Immature natural killer cell (primary cell): ENCODE measurements at places on chromosomes 2 and 18. TPM values are rescaled to one million over a fixed set of nuclear protein-coding genes. Genes with fewer than 3 reads are reported as not detected.

GRCh38 chr18:49399003-49399402 lies 61.4 kb downstream of the DYM start:
- H3K4me3 ChIP-seq, result no peak overlapping the region
- H3K4me1 ChIP-seq, result peaks cover 62% of the 10 kb centered on the region
- H3K27me3 ChIP-seq, result peaks cover 3% of the 10 kb centered on the region
- peak overlapping the region; percentile 78 for H3K27ac ChIP-seq
- peaks cover 3% of the 10 kb centered on the region for H3K36me3 ChIP-seq

DNA sequence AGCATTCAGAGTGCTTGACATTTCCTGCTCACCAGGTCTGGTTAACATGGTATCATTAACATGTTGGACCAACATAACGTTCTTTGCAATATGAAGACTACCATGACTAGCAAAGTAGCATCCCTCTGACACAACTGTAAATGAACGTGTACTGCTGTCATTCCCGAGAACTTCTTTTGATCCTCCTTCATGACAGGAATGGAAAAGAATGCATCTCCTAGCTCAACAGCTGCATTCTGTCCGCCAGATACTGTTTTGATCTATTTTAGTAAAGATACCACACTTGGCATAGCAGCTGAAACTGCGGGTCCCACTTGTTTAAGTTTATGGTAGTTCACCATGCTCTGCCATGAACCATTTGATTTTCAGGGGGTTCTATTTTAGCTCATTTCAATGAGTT lies 144.2 kb upstream of the PARD3B start:
- no peak overlapping the region for H3K4me3 ChIP-seq
- no peak for DNase-seq
- no peaks in the 10 kb centered on the region for H3K27me3 ChIP-seq

- no peaks in the 10 kb centered on the region for H3K27me3 ChIP-seq
- H3K27ac ChIP-seq, result peak overlapping the region; percentile 81
- no peak for DNase-seq
- peaks cover 35% of the 10 kb centered on the region for H3K36me3 ChIP-seq
Measured at GRCh38 chr18:48827291-48828193, 123.2 kb downstream of the SMAD7 start.

- peaks cover 23% of the 10 kb centered on the region for H3K4me1 ChIP-seq
- DNase-seq, result no peak
- no peak overlapping the region for H3K4me3 ChIP-seq
- no peaks in the 10 kb centered on the region for H3K27me3 ChIP-seq
- H3K36me3 ChIP-seq, result peaks cover 44% of the 10 kb centered on the region
- H3K27ac ChIP-seq, result no peak overlapping the region
Measured at GRCh38 chr2:178530131-178530530, 49.9 kb downstream of the PLEKHA3 start.

MAB21L4 gene
- not detected for polyA plus RNA-seq

DNA sequence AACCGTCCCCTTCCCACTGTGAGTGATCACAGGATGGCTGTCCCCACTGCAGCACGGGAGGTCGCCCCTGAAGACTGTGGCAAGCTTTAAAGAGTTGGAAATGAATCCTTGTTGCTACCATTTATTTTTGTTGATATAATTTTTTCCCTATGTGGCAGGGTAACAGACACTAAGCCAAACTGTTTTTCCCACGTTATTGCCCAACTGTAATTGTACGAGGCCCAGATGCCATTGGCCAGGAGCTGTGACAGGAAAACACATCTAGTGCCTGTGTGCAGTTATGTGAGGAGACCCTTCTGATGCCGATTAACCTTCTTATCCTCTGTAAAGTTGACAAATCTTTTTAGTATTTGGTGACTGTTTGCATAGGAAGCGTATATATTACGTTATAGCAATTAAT lies 44.2 kb downstream of the MRPS9 start:
- no peaks in the 10 kb centered on the region for H3K27me3 ChIP-seq
- H3K4me3 ChIP-seq, result no peak overlapping the region
- peaks cover 31% of the 10 kb centered on the region for H3K36me3 ChIP-seq
- peaks cover 6% of the 10 kb centered on the region for H3K4me1 ChIP-seq
- DNase-seq, result no peak
- no peak overlapping the region for H3K27ac ChIP-seq

IHH gene
- not detected for polyA plus RNA-seq

DNA sequence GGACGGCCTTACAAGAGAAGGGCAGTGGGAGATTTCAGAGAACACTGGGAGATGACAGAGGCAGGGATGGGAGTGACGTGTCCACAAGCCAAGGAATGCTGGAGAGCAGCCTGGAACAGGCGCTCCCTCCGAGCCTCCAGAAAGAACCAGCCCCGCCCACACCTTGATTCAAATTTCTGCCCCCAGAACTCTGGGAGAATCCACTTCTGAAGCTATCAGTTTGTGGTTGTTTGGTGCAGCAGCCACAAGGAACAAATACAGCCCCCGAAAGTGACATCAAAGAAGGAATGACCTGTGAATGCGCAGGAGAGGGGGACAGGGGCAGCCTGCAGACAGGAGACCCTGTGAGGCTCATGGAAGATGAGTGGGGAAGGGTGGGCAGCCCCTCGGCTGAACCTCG lies 67.3 kb downstream of the TWIST2 start:
- peaks cover 4% of the 10 kb centered on the region for H3K27me3 ChIP-seq
- no peaks in the 10 kb centered on the region for H3K36me3 ChIP-seq
- peaks cover 4% of the 10 kb centered on the region for H3K4me1 ChIP-seq
- H3K27ac ChIP-seq, result no peak overlapping the region
- no peak for DNase-seq
- no peak overlapping the region for H3K4me3 ChIP-seq

REG1B gene
- not detected for polyA plus RNA-seq

LRRC30 gene
- not detected for polyA plus RNA-seq

PROM2 gene
- not detected for polyA plus RNA-seq

- H3K4me1 ChIP-seq, result no peaks in the 10 kb centered on the region
- peaks cover 2% of the 10 kb centered on the region for H3K27me3 ChIP-seq
- H3K4me3 ChIP-seq, result no peak overlapping the region
- H3K27ac ChIP-seq, result no peak overlapping the region
- no peaks in the 10 kb centered on the region for H3K36me3 ChIP-seq
Measured at GRCh38 chr2:237218756-237219155, 133.1 kb downstream of the COPS8 start.

DNA sequence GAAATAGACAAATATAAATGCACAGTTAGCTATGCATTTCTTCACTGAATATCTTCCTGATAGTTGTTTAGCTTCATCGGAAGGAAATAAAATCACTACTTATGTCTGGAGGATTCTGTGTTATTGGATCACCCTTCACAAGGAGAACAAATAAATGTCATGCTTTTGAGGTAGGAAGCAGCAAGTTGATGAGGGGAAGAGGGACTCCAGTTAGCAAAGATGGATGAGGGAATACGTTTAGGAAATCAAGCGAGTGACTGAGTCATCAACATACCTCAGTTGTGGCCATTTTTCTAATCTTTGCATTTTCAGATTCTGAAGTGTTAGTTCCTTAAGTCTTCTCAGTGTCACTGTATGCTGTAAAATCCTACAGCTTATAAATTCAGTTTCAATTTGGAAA lies 456.2 kb downstream of the EPHA4 start:
- peaks cover 1% of the 10 kb centered on the region for H3K27me3 ChIP-seq
- H3K36me3 ChIP-seq, result no peaks in the 10 kb centered on the region
- no peak for DNase-seq
- no peak overlapping the region for H3K27ac ChIP-seq
- H3K4me3 ChIP-seq, result no peak overlapping the region

C2orf78 gene
- not detected for polyA plus RNA-seq

GRCh38 chr2:219119422-219120043 lies 41.1 kb downstream of the NHEJ1 start:
- H3K27me3 ChIP-seq, result peaks cover 8% of the 10 kb centered on the region
- H3K4me3 ChIP-seq, result no peak overlapping the region
- peak; percentile 45 for DNase-seq
- no peak overlapping the region for H3K27ac ChIP-seq
- peaks cover 3% of the 10 kb centered on the region for H3K36me3 ChIP-seq
- peaks cover 19% of the 10 kb centered on the region for H3K4me1 ChIP-seq
